ENCODE measurements at places on chromosomes 6 and 20.

DNA sequence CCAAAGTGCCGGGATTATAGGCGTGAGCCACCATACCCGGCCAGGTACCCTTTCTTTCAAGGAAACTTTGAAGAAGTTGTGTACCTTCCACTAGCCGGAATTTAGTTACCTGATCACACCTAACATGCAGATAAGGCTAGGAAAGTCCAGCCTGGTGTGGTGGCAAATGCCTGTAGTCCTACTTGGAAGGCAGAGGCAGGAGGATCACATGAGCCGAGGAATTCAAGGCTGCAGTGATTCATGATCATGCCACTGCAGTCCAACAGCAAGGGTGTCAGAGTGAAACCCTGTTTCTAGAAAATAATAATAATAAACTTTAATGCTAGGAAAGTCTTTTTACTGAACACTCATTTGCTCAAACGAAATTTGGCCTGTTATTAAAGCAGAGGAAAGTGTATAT, 21.0 kb downstream of the NFYA start:
- DNase-seq, result no peak

DNA sequence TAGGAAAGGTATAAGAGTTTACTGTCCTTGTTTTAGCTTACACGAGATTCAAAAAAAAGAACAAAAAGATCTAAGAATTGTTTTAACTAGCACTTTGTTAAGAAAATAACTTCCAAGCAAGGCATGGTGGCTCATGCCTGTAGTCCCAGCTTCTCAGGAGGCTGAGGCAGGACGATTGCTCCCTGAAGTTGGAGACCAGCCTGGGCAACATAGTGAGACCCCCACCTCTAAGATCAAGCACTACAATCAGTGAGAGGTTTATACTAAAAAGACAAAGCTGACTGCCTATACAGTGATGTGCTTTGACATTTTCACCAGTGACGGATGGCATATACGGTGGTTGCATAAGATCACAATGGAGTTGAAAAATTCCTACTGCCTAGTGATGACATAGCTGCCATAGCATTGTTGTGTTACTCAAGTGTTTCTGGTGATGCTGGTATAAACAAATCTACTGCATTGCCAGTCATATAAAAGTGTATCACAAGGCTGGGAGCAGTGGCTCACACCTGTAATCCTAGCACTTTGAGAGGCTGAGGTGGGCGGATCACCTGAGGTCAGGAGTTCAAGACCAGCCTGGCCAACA, 68.6 kb downstream of the B4GALT5 start:
- no peak for DNase-seq

DNA sequence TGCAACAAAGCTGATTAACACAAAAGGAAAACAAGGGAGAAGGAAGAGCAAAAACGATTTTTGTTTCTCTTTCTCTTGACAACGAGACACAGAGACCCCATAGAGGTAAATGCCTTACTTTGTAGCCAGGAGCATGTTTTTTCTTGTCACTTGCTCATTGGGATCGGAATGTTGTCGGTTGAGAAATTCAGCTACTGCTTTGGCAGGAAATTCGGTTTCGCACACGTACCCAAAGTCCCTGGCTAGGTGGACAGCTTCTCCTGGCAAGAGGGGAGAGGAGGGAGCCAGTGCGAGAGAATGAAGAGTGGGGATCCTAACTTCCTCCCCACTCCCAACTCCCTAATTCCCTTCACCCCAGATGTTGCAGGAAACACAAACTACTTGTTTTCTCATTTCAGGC, 14.5 kb downstream of the TFAP2A start:
- no peak for DNase-seq

DNA sequence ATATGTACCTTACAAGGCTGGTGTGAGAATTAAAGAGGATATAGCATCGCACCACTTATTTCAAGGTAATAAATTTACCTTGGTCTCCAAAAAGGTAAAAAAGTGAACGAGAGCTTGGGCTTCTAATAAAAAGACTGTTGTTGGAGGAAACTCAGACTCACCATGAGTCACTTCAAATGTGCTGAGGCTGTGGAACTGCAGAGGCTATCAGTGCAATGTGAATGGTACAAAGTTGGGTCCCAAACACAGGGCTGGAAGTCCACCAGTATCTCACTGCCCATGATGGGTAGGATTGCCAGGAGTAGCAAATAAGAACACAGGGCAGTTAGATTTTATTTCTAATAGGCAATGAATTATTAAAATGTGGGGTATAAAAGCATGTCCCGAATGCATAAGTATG, 200.6 kb downstream of the MAFB start:
- DNase-seq, result no peak

GRCh38 chr6:93575495-93576267, 156.3 kb upstream of the EPHA7 start:
- no peak for DNase-seq

GRCh38 chr6:21987501-21987957, 309.3 kb downstream of the PRL start:
- DNase-seq, result no peak

DNA sequence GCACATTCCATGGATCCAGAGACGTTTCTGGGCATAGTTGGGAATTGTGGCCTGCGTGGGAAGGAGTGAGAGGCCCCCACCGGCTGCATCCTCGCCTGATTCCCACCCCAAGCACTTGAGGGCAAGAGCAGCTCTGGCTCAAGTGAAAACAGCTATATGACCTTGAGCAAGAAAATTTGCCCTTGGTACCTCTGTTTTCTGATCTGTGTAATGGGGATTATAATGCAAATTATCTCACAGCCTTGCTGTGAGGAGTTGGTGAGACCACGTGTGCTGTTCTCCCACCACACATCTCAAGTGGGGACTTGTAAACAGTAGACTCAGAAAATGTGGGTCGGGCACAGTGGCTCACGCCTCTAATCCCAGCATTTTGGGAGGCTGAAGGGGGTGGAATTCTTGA, 602 bp downstream of the TGM6 start:
- no peak for DNase-seq

- DNase-seq, result no peak
Measured at GRCh38 chr6:113403966-113404595, 453.1 kb upstream of the MARCKS start.

DNA sequence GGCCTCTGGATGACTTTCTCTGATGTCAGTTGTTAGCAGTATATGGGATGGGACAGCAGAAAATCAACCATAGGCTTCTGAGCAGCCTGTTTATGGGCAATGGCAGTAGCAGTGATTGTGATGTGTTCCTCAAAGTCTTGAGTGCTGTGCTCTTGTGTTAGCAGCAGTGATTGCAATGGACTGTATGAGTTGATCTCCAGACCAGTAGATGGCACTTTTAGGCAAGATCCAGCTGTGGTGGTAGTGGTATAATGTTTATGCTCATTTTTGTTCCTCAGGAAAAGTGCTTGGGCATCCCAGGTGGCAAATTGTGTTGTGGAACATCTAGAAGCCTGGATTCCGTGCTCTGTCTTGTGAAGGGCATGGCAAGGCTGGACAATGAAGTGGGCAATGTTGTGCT, 181.6 kb upstream of the SYNCRIP start:
- DNase-seq, result no peak

- DNase-seq, result no peak
Measured at GRCh38 chr6:108610270-108610839, 49.6 kb downstream of the FOXO3 start.

GRCh38 chr6:97282238-97282725, 734 bp downstream of the MMS22L start:
- no peak for DNase-seq

- DNase-seq, result no peak
Measured at GRCh38 chr6:43306086-43306485, 2.5 kb downstream of the CRIP3 start.

DNA sequence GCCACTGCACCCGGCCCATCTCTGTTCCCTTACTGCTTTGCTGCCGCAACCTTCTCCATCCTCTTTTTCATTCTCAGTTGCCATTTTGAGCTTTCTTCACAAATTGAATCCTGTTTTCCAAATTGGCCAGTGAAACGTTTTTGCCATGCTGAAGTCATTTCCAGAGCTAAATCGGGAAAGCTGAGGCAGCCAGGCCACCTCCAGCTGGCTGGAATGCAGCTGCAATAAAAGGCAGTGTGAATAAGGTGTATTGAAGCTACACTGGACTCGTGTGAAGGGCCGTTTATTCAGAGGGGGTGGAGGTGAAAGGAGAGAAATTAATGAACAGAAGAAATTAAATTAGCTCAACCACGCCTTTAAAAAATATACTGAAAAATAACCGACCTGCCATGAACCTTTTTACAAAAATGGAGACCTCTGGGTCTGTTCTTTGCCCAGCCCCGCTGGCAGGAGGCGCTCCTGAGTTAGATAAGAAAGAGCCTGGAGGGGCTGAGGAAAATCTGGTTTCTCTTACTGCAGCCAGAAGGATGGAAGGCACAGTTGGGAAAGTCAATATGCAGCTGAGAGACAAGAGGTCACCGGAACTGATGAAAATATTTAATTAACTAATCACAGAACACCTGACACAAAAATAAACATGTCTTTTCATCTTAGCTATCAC, 283.9 kb downstream of the FOXC1 start:
- DNase-seq, result no peak

DNA sequence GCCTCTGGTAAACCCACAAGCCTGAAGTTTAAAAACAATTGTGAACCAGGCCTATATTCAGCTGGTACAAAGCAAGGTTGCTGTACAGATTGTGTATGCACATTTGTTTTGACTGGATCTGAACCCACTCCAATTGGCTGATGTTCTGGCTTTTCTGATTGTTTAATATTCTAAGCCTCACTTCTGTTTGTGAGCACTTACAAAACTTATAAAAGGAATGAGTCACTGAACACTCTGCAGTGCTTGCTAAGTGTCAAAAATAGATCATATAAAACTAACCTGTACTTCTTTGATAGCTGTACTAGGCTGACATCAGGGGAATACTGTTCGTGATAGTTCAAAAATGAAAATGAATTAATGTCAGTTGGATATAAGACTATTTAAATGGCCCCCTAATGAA, 12.1 kb downstream of the COL21A1 start:
- DNase-seq, result no peak

DNA sequence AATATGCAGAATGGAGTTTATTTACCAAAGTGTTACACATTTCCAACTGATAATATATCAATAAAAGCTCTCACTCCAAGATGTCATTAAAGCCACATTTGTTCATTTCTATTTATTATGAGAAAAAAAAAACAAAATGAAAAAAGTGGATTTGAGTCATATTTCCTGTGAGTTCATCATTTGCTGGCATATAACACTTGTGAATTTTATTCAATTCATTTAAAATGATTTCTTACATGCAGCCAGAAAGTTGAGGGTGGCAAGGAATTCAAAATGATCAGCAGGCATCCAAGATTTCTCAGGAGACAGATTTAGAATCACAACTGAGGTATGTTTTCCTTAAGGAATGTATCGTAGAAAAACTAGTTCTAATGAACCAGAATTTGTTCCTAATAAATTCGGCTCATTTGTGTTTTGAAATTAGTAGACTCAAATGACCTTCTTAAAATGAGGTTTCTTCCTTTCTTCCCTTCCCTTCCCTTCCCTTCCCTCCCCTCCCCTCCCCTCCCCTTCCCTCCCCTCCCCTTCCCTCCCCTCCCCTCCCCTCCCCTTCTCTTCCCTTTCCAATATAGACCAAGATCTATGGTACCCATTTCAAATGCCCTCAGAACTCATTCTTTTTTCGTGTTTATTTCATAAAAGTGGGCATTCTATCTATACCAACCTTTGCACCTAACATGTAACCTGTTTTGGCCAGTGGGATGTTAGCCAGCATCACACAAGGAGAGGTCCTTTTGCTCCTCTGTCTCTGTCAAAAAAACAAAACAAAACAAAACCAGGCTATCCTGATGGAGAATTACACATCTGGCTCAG, 357.9 kb upstream of the TSHZ2 start:
- no peak for DNase-seq

DNA sequence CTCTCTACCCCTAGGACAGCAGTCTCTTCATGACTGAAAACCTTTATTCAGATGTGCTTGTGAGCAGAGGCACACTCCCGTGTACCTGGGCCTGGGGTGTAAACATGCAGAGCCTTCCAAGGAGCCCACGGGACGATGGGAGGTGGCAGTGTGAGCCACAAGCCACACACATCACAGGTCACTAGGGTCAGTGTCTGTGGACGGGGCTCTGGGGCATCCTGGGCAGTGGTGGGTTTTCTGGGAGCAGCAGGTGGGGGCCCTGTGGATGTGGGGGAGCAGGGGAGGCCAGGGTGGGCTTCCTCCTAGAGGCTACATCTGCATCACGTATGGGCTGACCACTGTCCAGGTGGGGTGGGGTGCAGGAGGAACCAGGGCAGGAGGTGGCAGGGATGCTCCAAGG, 16.7 kb upstream of the TTLL2 start:
- no peak for DNase-seq

DNA sequence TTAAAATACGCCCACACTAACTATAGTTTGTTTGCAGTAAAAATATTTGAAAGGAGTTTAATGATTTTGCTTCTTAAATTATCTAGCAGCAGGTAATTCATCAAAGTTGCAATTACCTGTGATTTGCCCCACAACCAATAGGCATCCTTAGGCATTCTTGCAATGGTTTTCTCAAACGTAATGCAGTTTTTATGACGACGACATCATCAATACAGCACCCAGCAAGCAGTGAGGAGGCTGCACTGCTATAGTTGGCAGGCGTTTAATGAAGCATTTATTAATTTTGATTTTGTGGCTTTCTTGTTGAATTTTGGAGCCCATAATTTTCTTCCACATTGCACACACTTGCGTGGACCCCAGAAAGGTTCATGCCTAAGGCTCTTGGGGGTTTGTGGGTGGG, 28.1 kb upstream of the APCDD1L start:
- no peak for DNase-seq

GRCh38 chr6:130676077-130676772, 151.0 kb upstream of the SMLR1 start:
- no peak for DNase-seq

GRCh38 chr20:23583526-23583925, 15.2 kb upstream of the CST9L start:
- no peak for DNase-seq

DNA sequence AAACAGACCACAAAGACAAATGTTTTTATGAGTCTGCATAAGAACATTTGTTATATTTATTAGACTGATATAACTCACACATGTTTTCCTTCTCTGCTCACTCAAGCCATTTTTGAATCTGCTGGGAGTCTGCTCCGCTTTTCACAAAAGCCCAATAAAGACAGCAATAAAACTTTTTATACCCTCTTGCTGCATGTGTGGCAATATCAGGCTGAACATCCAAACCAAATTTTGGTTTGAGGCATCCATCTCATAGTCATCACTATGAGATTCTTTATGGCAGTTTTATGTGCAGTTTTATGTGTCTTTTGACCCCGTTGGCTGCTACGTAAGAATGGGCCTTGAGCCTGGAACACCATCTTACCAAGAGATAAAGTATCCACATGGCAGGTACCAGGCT, 1276.8 kb upstream of the ADGRB3 start:
- no peak for DNase-seq

GRCh38 chr6:25874822-25875562, 949 bp upstream of the SLC17A3 start:
- no peak for DNase-seq

Measured in stimulated activated CD8-positive, alpha-beta memory T cell treated with anti-CD3 and anti-CD28 coated beads, Interleukin-15, amount 100 ng/mL, for 4 hours (primary cell).